ENCODE measurements at places on chromosomes 4 and X.
A peak's percentile ranks its signal among the peaks of the same experiment; 100 is the strongest.

DNA sequence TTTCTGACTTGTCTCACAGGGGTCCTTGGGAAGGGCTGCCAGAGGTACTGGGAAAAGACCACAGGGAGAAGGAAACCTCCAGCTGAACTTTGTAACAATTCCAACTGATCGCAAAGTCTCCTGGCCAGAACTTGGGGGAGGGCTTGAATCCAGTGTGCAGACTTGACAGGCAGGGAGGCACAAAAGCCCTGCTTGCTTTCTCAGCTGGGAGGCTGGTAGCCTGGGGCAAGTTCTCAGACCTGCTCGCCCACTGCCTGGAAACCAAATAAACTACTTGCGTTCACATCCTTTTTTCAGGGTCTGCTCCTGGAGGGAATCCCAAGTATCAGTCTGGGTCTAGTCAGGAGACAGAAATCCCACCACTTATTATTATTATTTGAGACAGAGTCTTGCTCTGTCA lies 48.0 kb upstream of the CASK start:
- peak; percentile 38 for DNase-seq

- no peak for DNase-seq
These were observed 26.6 kb downstream of the SNX25 start for GRCh38 chr4:185235843-185236503.

- no peak for DNase-seq
These were observed 142.3 kb upstream of the SLIT2 start for GRCh38 chr4:20109391-20109790.

DNA sequence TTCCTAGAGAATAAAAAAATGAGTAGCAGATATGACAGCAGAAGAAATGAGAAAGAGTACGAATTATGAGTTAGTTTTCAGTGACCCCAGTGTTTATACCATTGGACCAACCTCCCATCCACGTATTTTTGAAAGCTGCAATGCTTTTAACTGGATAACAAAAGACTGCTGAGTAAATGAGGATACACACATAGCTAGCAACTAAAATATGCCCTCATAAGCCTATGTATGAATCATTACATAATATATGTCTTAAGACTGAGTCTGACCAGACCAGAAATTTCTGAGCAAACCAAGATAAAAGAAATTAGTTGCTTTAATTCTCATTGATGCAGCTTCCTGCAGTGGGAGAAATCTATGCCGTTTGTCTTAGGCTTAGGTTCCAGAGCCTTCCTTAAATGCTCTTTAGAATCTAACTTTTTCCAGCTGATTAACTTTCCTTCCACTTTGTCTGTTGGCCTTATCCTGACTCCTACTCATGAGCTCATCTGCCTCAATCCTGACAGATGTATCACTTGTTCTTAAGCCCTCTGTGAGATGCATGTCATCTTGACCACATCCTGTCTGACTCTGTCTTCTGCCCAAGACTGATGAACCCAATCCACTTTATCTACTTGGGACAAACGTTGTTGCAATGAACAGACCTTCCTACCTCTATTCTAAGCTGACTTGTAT lies 301.4 kb upstream of the AADAT start:
- no peak for DNase-seq

GRCh38 chr4:155759372-155760252 lies 791 bp downstream of the GUCY1B1 start:
- DNase-seq = no peak

DNA sequence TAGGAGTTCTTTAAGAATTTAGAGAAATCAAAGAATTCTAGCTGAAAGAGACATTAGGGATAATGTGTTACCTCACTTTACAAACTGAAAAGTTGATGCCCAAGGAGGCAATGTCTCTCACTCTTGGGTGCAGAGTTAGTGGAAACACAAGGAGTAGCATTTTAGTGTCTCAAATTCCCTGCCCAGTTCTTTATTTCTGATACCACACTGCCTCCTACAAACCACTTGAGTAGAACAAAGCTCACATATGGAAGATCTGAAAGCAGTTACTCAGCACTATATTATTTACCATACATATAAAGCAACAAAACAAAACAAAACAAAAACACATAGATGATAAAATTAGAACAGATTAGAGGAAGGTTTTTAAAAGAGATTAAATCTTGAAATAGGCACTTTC lies 124.2 kb downstream of the REELD1 start:
- no peak for DNase-seq

GRCh38 chr4:89939546-89939945 lies 44.9 kb downstream of the MMRN1 start:
- DNase-seq = no peak

GRCh38 chr4:5004496-5004895 lies 14.8 kb downstream of the CYTL1 start:
- no peak for DNase-seq

DNA sequence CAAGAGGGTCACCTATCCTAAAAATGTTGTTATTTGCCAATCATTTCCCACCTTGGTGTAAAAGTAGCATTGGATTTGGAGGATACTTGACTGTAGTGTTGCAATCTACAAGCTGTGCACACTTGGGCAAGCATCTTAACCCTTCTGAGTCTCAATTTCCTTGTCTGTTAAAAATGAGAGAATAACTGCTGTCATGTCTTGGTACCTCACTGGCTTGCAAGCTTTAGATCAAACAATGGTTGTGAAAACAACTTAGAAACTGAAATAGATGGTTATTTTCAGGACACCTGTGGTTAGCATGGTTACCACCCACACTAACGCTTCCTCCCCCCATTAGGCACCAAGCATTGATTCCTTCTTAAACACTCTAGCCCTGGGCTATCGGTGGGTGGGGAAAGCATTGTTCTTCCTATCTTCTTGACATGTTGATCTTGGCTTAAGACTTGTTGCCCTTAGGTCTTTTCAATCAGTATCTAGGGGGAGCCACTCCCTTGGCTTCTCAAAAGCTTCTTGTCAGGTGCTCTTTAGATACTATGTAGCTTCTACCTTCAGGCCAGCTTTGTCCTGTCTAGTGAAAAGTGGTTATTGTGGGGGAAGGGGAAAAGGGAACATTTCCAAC lies 10.6 kb upstream of the AMOT start:
- peak; percentile 74 for DNase-seq

- DNase-seq = no peak
These were observed 77.4 kb upstream of the MID1 start for GRCh38 chrX:10697616-10698317.

- DNase-seq = peak; percentile 49
These were observed 848 bp upstream of the KCND1 start for GRCh38 chrX:48972220-48973164.

Data from NT2/D1 (cell line).